ENCODE measurements at places on chromosomes 3 and 15.

DNA sequence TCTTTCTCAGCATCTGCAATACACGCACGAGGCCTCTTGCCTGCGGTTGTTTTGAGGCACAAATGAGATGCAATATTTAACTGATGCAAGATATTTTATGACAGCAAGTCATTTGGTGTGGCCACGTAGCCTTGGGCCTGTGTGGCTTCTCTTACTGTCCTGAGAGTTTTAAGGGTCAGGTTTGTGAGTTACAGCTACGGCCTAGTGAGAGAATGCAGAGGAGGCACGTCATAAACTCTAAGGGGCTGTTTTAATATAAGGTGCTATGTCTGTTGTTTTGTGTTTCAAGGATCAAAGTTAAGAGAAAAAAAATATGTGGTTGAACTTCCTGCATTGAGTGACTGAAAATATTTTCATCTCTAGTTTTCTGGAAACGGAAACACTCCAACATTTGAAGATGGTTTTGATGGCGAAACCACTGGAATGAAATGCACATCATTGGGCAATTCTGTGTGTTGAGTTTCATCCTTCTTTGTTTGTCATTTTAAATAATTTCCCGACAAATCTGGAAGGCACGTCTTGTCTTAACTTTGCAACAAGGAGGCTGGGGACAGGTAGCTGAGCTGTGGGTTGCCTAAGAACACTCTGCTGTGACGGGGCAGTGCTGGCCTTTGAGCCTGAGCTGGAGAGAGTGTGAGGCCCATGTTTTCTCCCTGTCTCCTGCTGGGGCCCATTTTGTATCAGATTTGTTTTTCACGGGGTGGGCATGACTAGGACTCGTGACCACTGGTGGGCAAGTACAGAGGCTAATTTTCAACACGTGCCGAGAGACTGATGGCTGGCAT lies 5.1 kb downstream of the APBA2 start:
- DNase-seq, result no peak

- DNase-seq, result no peak
Observed at GRCh38 chr3:4721511-4721911, 228.4 kb downstream of the ITPR1 start.

GRCh38 chr3:51378726-51379125 lies 6.4 kb upstream of the MANF start:
- DNase-seq, result no peak

DNA sequence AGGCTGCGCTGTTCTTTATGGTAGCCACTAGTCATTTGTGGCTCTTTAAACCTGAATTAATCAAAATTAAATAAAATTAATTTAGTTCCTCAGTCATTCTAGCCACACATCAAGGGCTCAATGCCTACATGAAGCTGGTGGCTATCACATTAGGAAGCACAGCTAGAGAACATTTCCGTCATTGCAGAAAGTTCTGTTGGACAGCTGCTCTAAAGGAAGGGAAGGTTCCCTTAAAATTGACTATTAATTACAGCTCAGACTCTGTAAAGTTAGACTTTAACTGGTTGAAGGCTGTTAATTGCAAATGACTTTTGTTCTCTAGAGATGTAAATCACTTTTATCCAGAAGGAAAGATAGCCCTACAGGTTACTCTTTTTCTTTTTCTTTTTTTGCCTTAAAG lies 202.7 kb upstream of the ADAMTS9 start:
- DNase-seq, result no peak

GRCh38 chr15:90929246-90930019 lies 2.9 kb downstream of the HDDC3 start:
- no peak for DNase-seq

GRCh38 chr3:30895329-30895728 lies 868 bp upstream of the GADL1 start:
- no peak for DNase-seq

GRCh38 chr3:61154457-61155198 lies 96.6 kb downstream of the FHIT start:
- DNase-seq, result no peak

- DNase-seq, result no peak
Observed at GRCh38 chr3:127739347-127740135, 66.8 kb downstream of the ABTB1 start.

Data from activated CD4-positive, alpha-beta T cell treated with anti-CD3 and anti-CD28 coated beads, Interleukin-2, amount 50 U/mL, for 4 hours (primary cell).